ENCODE measurements at places on chromosomes 6 and 20.

GRCh38 chr20:15252304-15252703 is 914.9 kb upstream of the FLRT3 start:
- DNase-seq, result no peak

- DNase-seq, result peak; percentile 90
Observed at GRCh38 chr6:73854998-73855718, 159.2 kb downstream of the CD109 start.

DNA sequence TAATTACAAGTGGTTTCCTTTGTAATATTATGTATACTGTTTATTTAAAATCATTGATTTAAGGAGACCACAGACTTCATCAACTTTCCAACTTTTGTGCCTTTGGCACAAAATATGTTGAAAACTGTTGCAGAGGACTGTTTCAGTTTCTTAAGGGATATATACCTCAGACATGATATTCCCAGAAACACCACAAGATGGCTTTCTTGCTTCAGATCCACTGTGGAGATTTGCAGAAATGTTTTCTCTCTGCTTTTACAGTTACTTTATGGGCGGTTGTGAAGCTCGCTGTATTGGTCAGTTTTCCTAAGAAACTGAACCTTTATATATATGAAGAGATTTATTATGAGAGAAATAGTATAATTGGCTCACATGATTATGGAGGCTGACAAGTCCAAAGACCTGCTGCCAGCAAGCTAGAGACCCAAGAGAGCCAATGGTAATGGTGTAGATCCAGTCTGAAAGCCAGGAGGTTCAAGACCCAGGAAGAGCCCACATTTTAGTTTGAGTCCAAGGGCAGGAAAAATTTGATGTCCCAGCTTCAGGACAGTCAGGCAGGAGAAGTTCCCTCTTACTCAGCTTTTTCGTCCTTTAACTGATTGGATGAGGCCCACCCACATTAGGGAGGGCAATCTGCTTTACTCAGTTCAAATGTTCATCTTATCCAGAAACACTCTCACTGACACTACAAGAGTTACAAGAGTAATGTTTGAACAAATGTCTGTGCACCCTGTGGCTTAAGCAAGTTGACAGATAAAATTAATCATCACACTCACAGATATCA is 12.8 kb downstream of the ME1 start:
- DNase-seq, result peak; percentile 79

DNA sequence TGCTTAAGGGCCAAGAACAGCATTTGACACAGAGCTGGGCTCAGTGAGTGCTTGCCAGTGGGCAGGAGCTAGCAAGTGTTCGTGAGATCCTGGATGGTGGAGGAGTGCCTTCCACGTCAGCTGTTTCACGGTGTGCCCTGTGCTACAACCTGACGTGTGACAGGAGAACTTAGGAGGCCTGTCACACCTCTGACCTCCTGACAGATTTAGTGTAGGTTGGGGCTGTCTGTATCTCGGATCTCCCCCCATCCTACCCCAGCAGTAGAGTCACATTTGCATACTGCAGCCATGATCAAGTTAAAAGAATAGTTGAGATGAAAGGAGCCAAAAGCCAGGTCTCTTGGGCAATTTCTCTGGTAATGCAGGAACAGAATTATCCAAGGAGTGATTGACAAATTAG is 200.8 kb upstream of the CHD6 start:
- no peak for DNase-seq

DNA sequence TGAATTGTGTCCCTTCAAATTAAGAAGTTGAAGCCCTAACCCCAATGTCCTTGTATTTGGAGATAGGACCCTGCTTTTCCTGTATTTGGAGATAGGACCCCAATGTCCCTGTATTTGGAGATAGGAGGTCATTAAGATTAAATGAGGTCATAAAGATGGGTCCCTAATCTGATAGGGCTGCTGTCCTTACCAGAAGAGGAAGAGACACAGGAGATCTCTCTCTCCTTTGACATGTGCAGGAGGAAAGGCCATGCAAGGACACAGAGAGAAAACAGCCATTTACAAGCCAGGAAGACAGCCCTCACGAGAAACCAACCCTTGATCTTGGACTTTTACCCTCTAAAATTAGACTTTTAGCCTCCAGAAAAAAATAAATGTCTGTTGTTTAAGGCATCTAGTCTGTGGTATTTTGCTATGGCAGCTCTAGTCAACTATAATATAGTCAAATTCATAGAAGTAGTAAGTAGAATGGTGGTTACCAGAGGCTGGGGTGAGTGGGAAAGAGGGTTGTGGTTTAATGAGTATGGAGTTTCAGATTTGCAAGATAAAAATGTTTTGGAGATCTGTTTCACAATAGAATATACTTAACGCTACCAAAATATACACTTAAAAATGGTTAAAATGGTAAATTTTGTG is 59.3 kb downstream of the UBE3D start:
- DNase-seq, result peak; percentile 86

DNA sequence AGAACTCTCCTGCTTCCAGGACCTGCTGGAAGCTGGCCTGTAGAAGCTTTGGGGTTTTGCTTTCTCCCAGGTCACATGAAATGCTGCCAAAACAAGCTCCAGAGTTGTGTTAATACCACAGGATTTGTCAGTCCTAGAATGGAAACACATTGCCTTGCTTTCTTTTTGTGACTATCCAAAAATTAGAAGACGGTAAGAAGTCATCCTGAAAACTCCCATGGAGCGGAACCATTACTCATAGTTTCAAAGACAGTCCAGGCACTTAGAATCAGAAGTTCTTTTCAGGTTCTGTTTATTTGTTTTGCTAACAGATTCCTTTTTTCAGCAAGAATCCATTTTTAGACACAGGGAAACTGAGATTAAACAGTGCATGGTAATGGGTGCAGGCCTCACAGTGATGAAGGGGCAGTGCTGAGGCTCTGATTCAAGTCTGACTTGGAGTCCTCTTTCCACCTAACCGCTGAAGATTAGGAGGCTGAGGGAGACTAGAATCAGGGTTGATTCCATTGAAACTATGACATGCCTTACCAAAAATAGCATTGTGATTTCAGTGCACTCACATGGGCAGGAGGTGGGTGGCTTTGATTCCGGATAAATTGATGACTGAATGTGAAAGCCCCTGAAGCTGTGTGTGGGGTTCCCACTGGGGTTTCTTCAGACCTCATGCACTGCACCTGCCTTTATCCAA is 72.2 kb upstream of the NAA20 start:
- no peak for DNase-seq

DNA sequence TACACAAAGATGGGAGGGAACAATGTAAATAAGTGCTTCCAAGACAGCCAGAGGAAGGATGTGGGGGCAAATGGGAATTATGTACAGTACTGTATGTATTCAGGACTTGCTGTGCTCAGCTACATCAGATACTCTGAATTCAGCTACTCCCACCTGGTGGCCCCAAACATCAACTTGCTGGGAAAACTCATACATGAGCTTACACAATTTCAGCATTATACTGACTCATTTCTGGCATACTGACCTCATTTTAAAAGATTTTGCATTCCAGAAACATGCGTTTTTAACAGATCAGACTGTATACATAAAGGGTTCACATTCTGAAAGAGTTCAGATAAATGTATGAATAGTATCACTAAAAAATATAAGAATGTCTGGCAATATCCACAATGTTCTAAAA is 59.7 kb downstream of the GPX5 start:
- DNase-seq, result peak; percentile 62

DNA sequence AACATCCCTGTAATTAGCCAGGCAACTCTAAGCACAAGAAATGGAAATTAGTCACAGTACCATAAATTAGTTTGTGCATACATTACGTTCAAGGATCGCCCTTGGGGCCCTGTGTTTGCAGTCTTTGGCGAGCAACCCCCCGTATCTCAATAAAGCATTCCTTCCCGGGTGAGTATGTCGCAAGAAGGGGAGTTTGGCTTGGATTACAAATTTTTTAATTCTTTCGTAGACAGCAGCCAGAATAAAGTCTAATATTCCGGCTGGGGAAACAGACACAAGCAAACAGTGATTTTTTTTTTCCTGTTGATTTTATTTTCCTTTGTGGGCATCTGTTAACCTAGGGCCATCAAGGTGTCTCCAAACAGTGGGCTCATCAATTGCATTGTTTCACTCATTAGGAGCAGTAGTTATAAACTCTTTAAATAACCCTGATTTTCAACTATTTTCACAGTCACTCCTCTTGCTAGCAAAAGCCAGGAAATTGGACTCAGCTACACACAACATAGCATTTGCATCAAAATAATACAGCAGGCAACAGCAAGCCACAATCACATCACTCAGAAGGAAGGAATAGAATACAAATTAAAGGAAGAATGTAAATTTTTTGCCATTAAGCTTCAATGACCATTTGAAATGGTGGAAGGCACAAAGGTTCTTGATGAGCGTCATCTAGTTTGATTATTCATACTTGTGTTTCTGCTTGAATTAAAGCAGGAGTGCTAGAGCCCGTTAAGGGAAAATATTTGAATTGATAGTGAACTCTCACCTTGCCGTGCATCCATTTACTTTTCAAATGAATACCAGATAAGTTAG is 85.3 kb downstream of the LINC00237 start:
- DNase-seq, result no peak

DNA sequence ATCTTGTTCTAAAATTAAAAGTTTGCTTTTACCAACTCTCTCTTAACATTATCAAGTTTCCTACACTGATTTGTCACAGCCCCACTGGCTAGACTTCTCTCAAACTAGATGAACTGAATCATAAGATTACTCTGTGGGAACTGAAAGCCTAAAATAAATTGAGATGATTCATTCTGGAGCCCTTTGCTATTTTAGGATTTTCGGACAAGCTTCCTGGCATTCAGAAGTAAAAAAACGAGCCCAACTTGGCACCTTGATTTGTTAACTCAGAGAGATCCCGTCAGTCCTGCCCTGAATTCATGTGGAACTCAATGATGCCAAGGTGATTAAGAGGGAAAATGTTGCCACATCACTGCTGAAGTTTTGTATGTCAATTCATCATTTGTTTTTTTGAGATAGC is 122.0 kb upstream of the NRSN1 start:
- DNase-seq, result no peak

DNA sequence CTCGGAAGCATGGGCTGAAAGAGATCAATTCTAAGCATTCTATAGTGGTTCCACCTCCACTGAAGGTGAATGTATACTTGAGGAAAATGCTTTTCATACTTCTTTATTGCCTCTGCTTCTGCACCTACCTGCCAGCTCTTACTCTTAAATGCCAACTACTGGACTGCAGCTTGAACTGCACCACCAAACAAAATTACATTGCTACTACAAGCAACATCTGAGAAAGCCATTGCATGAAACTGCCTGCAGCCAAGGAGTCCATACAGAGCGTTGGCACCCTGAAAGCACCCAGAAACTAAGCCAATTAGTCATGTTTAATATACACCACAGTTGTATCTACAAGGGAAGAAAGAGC is 440.9 kb downstream of the BTBD3 start:
- DNase-seq, result peak; percentile 3

- no peak for DNase-seq
Observed at GRCh38 chr6:166176106-166176505, 8.5 kb upstream of the TBXT start.

DNA sequence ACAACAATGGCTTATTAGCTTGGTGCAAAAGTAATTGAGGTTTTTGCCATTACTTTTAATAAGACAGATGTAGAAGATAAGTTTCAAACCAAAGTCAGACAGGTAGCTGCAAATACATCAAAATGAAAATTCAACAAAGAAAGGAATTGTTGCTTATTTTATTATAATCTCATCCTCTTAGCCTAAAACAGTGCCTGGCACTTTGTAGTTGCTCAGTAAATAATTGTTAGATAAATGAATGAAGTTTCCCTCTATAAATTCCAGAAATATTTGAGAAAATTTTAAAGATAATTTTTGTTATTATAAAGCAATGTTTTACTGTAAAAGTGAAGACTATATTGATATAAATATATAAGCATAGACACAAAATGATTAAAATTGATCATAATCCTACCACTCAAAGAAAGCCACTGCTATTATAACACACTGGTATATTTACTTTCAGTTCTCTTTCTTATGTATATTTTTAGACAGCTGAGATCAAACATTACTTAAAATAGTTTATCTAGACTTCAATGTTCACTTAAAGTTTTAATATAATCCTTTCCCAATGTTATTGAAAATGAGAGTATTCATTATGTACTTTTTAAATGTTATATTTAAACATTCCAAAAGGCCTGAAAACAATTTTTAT is 42.5 kb downstream of the SESN1 start:
- no peak for DNase-seq

DNA sequence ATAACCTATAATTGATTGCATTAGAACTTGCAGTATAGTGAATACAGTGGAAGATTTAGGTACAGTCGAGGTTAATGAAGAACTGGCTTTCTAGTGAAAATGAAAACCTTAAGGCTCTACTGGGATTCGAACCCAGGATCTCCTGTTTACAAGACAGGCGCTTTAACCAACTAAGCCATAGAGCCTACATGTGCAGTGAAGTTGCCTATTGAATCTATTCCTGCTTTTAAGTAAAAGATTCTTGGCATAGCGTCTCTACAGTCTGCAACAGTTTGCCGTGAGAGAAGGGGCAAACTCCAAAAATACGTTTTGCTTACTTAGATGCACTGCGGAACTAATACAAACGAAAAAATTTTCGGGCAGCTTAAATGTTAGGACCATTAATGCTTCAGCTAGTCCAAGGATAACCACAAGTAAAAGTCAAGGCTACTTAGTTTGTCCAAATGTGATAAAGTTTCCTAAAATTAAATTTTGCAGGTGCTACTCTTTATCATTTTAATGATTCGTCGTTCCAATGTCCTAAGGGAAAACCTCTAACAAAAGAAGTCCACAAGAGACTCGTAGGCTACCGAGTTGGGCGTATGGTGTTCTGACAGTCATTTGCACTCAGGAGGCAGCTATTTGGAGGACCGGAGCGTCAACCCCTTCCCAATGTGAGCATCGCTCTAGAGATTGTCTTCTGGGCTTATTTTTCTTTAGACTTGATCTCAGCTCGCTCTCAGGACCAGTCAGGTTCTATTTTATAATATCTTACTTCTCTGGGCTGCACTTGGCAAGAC is 31.3 kb upstream of the ZSCAN23 start:
- DNase-seq, result peak; percentile 97

- no peak for DNase-seq
Observed at GRCh38 chr6:31630177-31630934, 9.8 kb downstream of the PRRC2A start.

DNA sequence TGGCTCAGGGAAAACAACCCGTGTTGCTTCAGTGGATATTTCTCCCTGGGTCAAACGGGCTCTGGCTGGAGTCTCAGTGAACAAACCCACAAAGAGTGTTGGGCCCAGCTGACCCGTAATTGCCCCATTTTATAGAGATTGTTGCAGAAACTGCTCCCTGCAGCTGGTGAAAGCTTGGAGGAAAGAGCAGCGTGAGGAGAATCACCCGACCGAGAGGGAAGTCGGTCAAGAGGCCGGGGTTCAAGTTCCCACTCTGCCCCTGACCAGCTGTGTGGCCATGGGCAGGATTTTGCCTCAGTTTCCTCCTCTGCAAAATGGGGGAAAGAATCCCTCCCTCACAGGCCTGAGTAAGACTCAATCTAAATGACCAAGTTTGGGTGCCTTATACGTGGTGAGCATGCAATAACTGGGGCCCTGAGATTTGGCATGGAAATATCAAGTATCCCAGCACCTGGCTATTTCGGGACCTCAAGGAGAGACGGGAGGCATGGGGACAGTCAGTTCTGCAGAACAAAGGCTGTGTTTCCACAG is 1.7 kb upstream of the TGM2 start:
- DNase-seq, result no peak

- DNase-seq, result no peak
Observed at GRCh38 chr6:166936079-166936787, 20.1 kb downstream of the RNASET2 start.

GRCh38 chr6:15339081-15339480 is 93.2 kb downstream of the JARID2 start:
- DNase-seq, result no peak
